ENCODE measurements at places on chromosomes 1 and 21.

DNA sequence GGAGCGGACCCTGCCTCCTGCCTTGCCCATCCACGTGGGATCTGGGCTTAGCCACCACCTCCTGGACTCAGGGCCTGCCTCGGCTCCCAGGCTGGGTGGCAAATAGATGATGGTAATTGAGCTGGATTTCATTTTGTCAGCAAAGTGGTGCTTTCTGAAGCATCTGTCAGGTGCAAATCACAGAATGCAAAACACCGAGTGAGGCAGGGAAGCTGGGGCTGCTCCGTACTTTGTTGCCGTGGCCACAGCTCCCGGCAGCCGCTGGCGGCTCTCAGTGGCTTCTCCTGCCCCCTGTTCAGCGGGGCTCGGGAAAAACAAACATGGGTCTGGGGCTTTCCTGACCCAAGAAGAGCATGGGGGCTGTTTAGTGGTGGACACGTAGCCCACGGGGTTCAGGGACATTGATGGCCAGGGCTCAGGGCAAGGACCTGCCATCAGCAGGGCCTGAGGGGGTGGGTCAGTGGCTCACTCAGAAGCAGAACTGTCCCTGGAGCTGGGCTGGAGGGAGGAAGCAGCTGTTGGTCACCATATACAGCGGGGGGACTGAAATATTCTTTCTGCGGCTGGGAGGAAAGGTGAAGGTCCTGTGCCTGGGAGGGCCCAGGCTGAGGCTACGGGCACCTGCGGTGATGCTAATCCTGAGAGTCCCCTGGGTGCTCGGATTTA, 130.0 kb upstream of the VAMP3 start:
- H3K36me3 ChIP-seq = no peaks in the 10 kb centered on the region
- H3K27ac ChIP-seq = no peak overlapping the region
- no peaks in the 10 kb centered on the region for H3K27me3 ChIP-seq
- DNase-seq = no peak

DNA sequence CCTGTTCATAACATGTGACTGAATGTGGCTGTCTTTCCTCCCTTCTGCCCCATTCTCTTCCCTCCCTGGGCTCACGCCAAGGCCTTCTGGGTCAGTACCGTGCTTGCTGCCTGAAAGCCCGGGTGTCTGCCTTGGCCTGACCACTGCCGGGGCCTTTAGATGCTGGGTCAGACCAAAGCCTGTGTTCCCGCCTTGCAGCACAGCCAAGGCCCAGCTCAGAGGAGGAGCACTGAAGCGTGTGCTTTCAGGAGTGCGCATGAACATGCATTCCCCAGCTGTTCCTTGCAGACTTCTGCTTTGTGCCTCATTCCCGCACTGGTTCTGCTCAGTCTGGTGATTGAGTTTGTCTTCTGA, 27.0 kb upstream of the SARS1 start:
- peaks cover 6% of the 10 kb centered on the region for H3K4me1 ChIP-seq
- no peak overlapping the region for H3K27ac ChIP-seq
- no peaks in the 10 kb centered on the region for H3K27me3 ChIP-seq

GRCh38 chr21:34807881-34808568, 139.2 kb downstream of the CLIC6 start:
- H3K27me3 ChIP-seq = no peaks in the 10 kb centered on the region
- no peak overlapping the region for H3K27ac ChIP-seq
- peaks cover 8% of the 10 kb centered on the region for H3K4me1 ChIP-seq
- no peak overlapping the region for H3K4me3 ChIP-seq
- DNase-seq = no peak
- H3K36me3 ChIP-seq = no peaks in the 10 kb centered on the region

DNA sequence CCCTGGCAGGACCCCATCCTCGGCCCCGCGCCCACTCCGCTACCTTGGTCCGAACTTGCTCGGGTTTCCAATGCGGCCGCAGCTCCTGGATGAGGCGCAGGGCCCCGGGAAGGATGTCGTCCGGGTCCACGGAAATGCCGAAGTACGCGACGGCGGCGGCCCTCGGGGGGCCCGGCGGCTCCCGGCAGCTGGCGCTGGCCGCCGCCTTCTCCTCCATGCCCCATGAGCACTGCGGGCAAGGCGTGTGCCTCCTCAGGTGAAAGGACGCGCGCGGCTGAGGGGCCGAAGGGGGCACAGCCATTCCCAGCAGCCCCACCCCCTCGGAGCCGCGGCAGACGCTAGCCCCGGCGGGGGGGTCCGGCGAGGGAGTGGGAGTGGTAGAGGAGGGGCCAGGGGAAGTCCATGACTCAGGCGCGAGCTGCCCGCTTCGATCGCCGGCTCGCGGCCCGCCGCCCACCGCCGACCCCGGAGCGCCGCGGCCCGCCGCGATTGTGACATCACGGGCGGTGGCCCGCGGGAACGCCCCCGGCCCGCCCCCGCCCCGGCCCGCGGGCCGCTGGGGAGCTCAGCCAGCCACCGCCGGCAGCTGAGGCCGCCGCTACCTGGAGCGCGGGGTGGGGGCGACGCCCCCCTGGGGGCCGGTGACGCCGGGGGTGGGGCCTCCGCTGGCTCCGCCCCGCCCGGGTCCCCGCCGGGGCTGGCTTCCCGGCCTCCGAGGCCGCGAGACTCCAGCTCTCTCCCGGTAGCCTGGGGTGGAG, at the start of gene ETNK2:
TSS of gene ETNK2 (minus strand) at position 493 of the 758 bp plus-strand sequence. CDS start at position 301, 192 bp downstream.
- H3K27me3 ChIP-seq = no peaks in the 10 kb centered on the region
- DNase-seq = peak; percentile 89
- peak within 1 kb of the TSS; percentile 66 for H3K27ac ChIP-seq
- H3K4me3 ChIP-seq = peak within 1 kb of the TSS; percentile 62
- H3K36me3 ChIP-seq = no peaks in the 10 kb centered on the region

GRCh38 chr1:208640295-208640694, 396.1 kb upstream of the PLXNA2 start:
- no peak overlapping the region for H3K4me3 ChIP-seq
- H3K27me3 ChIP-seq = no peaks in the 10 kb centered on the region
- H3K36me3 ChIP-seq = no peaks in the 10 kb centered on the region
- H3K27ac ChIP-seq = no peak overlapping the region

- H3K4me1 ChIP-seq = no peaks in the 10 kb centered on the region
- H3K27ac ChIP-seq = no peak within 1 kb of the TSS
- H3K27me3 ChIP-seq = no peaks in the 10 kb centered on the region
These were observed at the start of gene C1orf141 for GRCh38 chr1:67134695-67135094. C1orf141 (minus strand) TSS chr1:67134970; CDS start chr1:67127240, 7,730 bp downstream.

- H3K36me3 ChIP-seq = no peaks in the 10 kb centered on the region
- no peak for DNase-seq
- H3K4me1 ChIP-seq = no peaks in the 10 kb centered on the region
These were observed 2.7 kb upstream of the RUNX3 start for GRCh38 chr1:24932725-24933294.

GRCh38 chr1:221777431-221778072, 35.7 kb upstream of the DUSP10 start:
- H3K36me3 ChIP-seq = no peaks in the 10 kb centered on the region
- H3K27me3 ChIP-seq = no peaks in the 10 kb centered on the region
- H3K27ac ChIP-seq = no peak overlapping the region

DNA sequence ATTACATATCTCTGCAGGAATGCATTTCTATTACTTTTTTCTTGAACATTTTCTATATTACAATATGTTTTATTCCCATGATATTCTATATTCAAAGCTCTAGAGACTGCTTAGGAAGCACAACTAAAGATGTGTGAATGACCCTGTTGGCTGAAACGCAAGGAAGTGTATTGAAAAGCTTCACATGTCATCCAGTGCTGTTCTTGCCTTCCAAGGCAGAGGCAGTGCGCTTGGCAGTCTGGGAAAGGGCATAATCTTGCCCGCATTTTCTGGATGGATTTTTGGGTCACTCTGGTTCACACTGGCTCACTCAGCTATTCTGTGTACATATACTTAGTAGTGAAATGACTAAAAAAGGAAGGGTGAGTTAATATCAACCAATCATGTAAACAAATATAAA, 262.4 kb downstream of the PTPRC start:
- no peaks in the 10 kb centered on the region for H3K27me3 ChIP-seq
- H3K4me1 ChIP-seq = no peaks in the 10 kb centered on the region
- DNase-seq = no peak

DNA sequence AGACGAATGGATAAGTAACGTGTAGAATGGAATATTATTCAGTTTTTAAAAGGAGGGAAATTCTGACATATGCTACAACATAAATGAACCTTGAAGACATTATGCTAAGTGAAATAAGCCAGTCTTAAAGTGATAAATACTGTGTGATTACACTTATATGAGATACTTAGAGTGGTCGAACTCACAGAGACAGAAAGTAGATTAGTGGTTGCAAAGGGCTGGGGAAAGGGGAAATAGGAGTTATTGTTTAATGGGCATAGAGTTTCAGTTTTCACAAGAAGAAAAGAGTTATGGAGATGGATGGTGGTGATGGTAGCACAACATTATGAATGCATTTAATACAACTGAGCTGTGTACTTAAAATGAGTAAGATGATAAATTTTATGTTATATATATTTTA, 14.7 kb upstream of the AHCYL1 start:
- DNase-seq = no peak
- no peak overlapping the region for H3K4me3 ChIP-seq
- H3K4me1 ChIP-seq = no peaks in the 10 kb centered on the region

DNA sequence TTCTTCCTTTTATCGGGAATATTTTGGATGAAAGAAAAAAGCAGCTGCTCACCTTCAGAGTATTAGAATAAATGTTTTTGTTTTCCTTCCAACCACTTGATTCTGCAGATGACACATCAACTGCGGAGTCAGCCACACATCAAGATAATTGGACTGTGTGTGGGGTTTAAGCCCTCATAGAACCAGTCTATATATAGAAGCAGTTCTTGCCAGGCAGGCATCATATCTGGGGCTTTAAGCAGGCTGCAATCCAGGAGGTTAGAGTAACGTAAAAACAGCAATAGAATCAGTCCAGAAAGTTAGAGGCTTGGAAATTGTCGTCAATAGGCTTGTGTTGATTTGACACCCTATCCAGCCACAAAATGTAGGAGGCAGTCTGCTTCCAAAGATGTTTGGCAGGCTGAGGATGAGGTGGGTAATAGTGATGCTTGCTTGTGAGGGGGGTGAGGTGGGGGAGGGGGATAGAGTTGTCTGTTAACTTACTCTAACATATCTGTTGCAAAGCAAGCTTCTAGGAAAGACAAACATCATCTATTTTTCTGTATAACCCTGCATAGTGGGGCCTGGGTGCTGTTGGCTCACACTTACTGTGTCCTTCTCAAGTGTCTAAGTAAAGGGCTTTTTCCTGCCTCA, 64.8 kb downstream of the PEX14 start:
- no peak for DNase-seq
- H3K27me3 ChIP-seq = no peaks in the 10 kb centered on the region
- H3K36me3 ChIP-seq = no peaks in the 10 kb centered on the region
- H3K4me3 ChIP-seq = no peak overlapping the region
- H3K4me1 ChIP-seq = no peaks in the 10 kb centered on the region

DNA sequence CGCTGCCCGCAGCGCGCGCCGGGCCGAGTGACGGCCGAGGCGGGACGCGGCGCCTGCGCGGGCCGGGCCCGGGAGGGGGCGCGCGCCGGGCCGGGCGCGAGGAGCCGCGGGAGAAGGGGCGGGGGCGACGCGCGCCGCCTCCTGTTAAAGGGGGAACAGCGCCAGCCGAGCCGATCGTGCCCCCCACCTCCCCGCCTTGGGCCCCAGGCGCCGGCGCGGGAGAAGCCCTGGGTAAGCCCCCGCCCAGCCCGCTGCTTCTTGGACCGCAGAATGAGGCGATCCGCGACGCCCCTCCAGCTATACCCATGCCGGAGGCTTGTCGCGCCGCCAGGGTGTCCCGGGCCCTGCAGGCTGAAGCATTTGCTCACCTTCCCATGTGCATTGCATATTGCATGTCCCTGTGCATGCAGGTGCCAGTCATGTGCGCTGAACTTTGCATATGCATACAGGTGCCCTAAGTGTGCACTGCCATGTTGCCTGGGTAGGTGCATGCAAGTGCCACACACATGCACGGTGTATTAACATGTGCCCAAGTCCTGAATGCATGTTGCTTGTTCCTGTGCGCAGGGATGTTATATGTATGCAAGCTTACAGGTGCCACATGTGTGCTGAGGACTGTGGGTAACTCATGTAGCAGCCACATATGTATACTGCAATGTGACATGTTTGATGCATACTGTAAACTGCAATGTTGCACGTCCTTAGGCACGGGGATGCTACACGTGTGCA, at the start of gene ADGRB2:
TSS of gene ADGRB2 (minus strand) at position 29 of the 729 bp plus-strand sequence. CDS start 7,119 bp downstream, outside the sequence.
- H3K4me3 ChIP-seq = peak within 1 kb of the TSS; percentile 43
- no peaks in the 10 kb centered on the region for H3K27me3 ChIP-seq
- H3K4me1 ChIP-seq = peaks cover 14% of the 10 kb centered on the region

- peaks cover 9% of the 10 kb centered on the region for H3K4me1 ChIP-seq
- H3K4me3 ChIP-seq = no peak overlapping the region
- DNase-seq = no peak
These were observed 65.8 kb downstream of the SYT2 start for GRCh38 chr1:202644219-202645096.

DNA sequence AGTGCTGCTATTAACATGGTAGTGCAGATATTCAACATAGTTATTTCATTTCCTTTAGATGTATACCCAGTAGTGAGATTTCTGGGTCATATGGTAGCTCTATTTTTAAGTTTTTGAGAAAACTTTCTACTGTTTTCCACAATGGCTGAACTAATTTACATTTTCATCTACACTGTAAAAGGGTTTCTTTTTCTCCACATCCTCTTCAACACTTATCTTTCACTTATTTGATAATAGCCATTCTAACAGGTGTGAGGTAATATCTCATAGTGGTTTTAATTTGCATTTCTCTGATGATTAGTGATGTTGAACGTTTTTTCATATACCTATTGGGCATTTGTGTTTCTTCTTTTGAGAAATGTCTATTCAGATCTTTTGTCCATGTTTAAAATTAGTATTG, 149.8 kb downstream of the PDE4B start:
- no peak overlapping the region for H3K27ac ChIP-seq
- no peaks in the 10 kb centered on the region for H3K27me3 ChIP-seq
- H3K4me3 ChIP-seq = no peak overlapping the region
- no peaks in the 10 kb centered on the region for H3K4me1 ChIP-seq

GRCh38 chr1:26349877-26350244, 4.1 kb downstream of the CRYBG2 start:
- no peaks in the 10 kb centered on the region for H3K36me3 ChIP-seq
- no peaks in the 10 kb centered on the region for H3K27me3 ChIP-seq
- H3K4me3 ChIP-seq = no peak overlapping the region
- H3K4me1 ChIP-seq = no peaks in the 10 kb centered on the region

- H3K36me3 ChIP-seq = no peaks in the 10 kb centered on the region
- H3K4me3 ChIP-seq = no peak overlapping the region
- H3K27ac ChIP-seq = no peak overlapping the region
- H3K4me1 ChIP-seq = no peaks in the 10 kb centered on the region
- H3K27me3 ChIP-seq = no peaks in the 10 kb centered on the region
These were observed 129.4 kb upstream of the EDN2 start for GRCh38 chr1:41613689-41614574.

DNA sequence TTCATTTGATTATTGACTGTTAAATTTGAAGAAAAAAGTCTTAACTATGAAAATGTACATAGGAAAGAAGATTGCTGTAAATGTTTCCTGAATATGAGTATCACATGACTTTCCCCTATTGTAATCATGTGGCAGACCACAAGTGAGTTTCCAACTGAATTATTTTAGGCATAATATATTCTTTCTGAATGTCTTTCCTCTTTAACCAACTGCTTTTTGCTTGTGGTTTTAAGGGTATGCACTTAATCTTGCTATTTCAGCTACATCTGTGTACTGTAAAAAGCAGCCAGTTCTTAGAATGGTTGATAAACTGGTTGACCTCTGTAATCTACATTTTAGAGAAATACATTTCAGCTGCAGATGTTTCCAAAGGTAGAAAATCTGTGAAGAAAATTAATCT, 400.7 kb downstream of the NEGR1 start:
- no peak overlapping the region for H3K4me3 ChIP-seq
- no peaks in the 10 kb centered on the region for H3K36me3 ChIP-seq
- no peak for DNase-seq

- H3K27ac ChIP-seq = no peak overlapping the region
- no peak for DNase-seq
- H3K27me3 ChIP-seq = peaks cover 2% of the 10 kb centered on the region
- H3K36me3 ChIP-seq = no peaks in the 10 kb centered on the region
- no peaks in the 10 kb centered on the region for H3K4me1 ChIP-seq
These were observed 820.8 kb downstream of the BRINP3 start for GRCh38 chr1:189656628-189657530.

All from ovary (tissue), 10 donors.